Dermis blood vessel endothelial cell (primary cell): ENCODE measurements at places on chromosomes 1 and 21. TPM values are rescaled to one million over a fixed set of nuclear protein-coding genes. Genes with fewer than 3 reads are reported as not detected.

CD34 gene
- total RNA-seq: 62.4 and 126 TPM in 2 replicates

OR6K3 gene
- total RNA-seq: not detected in 2 replicates

NBPF20 gene
- total RNA-seq: 3.2 and 5.6 TPM in 2 replicates

IL23R gene
- total RNA-seq: not detected in 2 replicates

GUCA2B gene
- total RNA-seq: not detected in 2 replicates

SPRR2G gene
- not detected in 2 replicates for total RNA-seq

FCAMR gene
- total RNA-seq: not detected in 2 replicates

NBPF26 gene
- total RNA-seq: 5.3 and 8.3 TPM in 2 replicates

SELP gene
- total RNA-seq: 2.6 and 5.3 TPM in 2 replicates

SPRR2F gene
- total RNA-seq: not detected in 2 replicates

OR2T5 gene
- total RNA-seq: not detected in 2 replicates

HAO2 gene
- not detected in 2 replicates for total RNA-seq

ST6GALNAC5 gene
- total RNA-seq: not detected in 2 replicates

RAB7B gene
- total RNA-seq: not detected in 2 replicates

PCBP3 gene
- 0.14 TPM in 1 of 2 replicates, not detected in the other for total RNA-seq

DMBX1 gene
- total RNA-seq: not detected in 2 replicates

SH2D1B gene
- total RNA-seq: 0.05 TPM in 1 of 2 replicates, not detected in the other

HSPB7 gene
- total RNA-seq: not detected in 2 replicates

ARHGEF19 gene
- 2.7 and 3.3 TPM in 2 replicates for total RNA-seq

SLC44A3 gene
- 2.9 and 3.0 TPM in 2 replicates for total RNA-seq

MMP23B gene
- total RNA-seq: 0.42 TPM in 1 of 2 replicates, not detected in the other

NMNAT2 gene
- total RNA-seq: 0.28 and 0.68 TPM in 2 replicates

FMO5 gene
- total RNA-seq: 3.6 and 5.3 TPM in 2 replicates

KRTAP19-1 gene
- total RNA-seq: not detected in 2 replicates

RGS13 gene
- not detected in 2 replicates for total RNA-seq

SOX13 gene
- 15.3 and 23.0 TPM in 2 replicates for total RNA-seq

ATP1A4 gene
- not detected in 2 replicates for total RNA-seq

CDC42 gene
- 483 and 772 TPM in 2 replicates for total RNA-seq

TDRD5 gene
- total RNA-seq: not detected in 2 replicates

OR10Z1 gene
- total RNA-seq: not detected in 2 replicates

MMEL1 gene
- 2.0 and 5.4 TPM in 2 replicates for total RNA-seq

CD48 gene
- not detected in 2 replicates for total RNA-seq

CHRM3 gene
- total RNA-seq: 1.4 and 2.6 TPM in 2 replicates

TSPAN1 gene
- total RNA-seq: 0.28 and 0.68 TPM in 2 replicates

IVL gene
- not detected in 2 replicates for total RNA-seq

S100A1 gene
- total RNA-seq: not detected in 2 replicates

DISP3 gene
- 0.09 TPM in 1 of 2 replicates, not detected in the other for total RNA-seq

RIPPLY3 gene
- total RNA-seq: under 0.01 TPM in 1 of 2 replicates, not detected in the other

GBP5 gene
- 0.09 and 0.17 TPM in 2 replicates for total RNA-seq

NFIA gene
- total RNA-seq: 12.4 and 23.2 TPM in 2 replicates

S100A7 gene
- not detected in 2 replicates for total RNA-seq

NPR1 gene
- 54.4 and 56.5 TPM in 2 replicates for total RNA-seq

GLRX2 gene
- total RNA-seq: 13.2 and 14.1 TPM in 2 replicates

DNAJC11 gene
- total RNA-seq: 38.6 and 52.1 TPM in 2 replicates

ZBTB8A gene
- 11.3 and 12.6 TPM in 2 replicates for total RNA-seq

KPRP gene
- not detected in 2 replicates for total RNA-seq

DIO1 gene
- total RNA-seq: not detected in 2 replicates

RGS1 gene
- not detected in 2 replicates for total RNA-seq

SDC3 gene
- total RNA-seq: 22.0 and 55.3 TPM in 2 replicates

TFF1 gene
- total RNA-seq: not detected in 2 replicates

VAV3 gene
- total RNA-seq: 57.0 and 63.2 TPM in 2 replicates

S100A5 gene
- total RNA-seq: not detected in 2 replicates

ITLN1 gene
- not detected in 2 replicates for total RNA-seq

GJB3 gene
- total RNA-seq: 0.05 and 0.17 TPM in 2 replicates

MYBPH gene
- total RNA-seq: not detected in 2 replicates

MX2 gene
- total RNA-seq: 0.19 and 0.85 TPM in 2 replicates

KCNK1 gene
- 0.17 TPM in 1 of 2 replicates, not detected in the other for total RNA-seq

CELA3A gene
- not detected in 2 replicates for total RNA-seq
